ENCODE measurements at places on chromosomes 4 and X. TPM values are rescaled to one million over a fixed set of nuclear protein-coding genes. Genes with fewer than 3 reads are reported as not detected.

The TMEM47 gene
- total RNA-seq: not detected

The FAM9B gene
- total RNA-seq: not detected

The NCAPG gene
- total RNA-seq: 1.5 TPM

The SLITRK2 gene
- total RNA-seq: not detected

The POU3F4 gene
- not detected for total RNA-seq

The TXK gene
- 0.98 TPM for total RNA-seq

The FGFR3 gene
- total RNA-seq: 0.10 TPM

DNA sequence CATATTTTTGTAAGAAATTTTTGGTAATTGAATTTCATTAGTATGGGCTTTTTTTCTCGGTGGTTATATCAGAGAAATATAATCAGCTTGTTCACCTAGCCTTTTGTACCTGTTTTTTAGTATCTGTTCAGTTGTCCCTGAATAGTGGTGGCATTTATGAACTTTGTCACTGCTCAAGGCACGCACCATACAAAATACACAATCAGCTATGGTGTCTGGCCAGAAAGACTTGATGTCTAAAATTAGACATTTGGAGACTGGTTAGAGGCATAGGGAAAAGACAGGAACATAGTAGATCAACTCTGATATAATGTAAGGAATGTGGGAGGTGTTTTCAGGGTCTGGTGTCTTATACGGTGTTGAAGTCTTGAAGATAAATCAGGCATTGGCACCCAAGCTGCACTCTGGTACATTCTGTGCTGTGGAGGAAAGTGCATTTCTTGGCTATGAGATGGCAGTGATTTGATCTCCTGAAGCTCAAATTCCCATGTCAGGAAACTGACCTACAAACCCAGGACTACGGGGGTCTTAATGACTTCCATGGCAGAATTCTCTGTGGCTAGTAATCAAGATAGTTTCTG lies 3.6 kb downstream of the ART3 start:
- H3K36me3 ChIP-seq: no peaks in the 10 kb centered on the region
- H3K27me3 ChIP-seq: peaks cover 7% of the 10 kb centered on the region
- DNase-seq: no peak
- no peaks in the 10 kb centered on the region for H3K4me1 ChIP-seq
- no peak overlapping the region for H3K4me3 ChIP-seq
- H3K27ac ChIP-seq: no peak overlapping the region

GRCh38 chr4:16516796-16517439 lies 290.6 kb upstream of the TAPT1 start:
- H3K4me3 ChIP-seq: no peak overlapping the region
- DNase-seq: no peak
- no peak overlapping the region for H3K27ac ChIP-seq
- no peaks in the 10 kb centered on the region for H3K36me3 ChIP-seq
- H3K4me1 ChIP-seq: no peaks in the 10 kb centered on the region

- no peaks in the 10 kb centered on the region for H3K27me3 ChIP-seq
- peaks cover 21% of the 10 kb centered on the region for H3K36me3 ChIP-seq
- H3K27ac ChIP-seq: no peak overlapping the region
- H3K4me3 ChIP-seq: no peak overlapping the region
- peaks cover 4% of the 10 kb centered on the region for H3K4me1 ChIP-seq
- DNase-seq: no peak
These were observed 2.4 kb upstream of the MORF4L2 start for GRCh38 chrX:103688946-103689345.

GRCh38 chrX:74251006-74251930 lies 52.7 kb upstream of the ZCCHC13 start:
- H3K27ac ChIP-seq: no peak overlapping the region
- H3K36me3 ChIP-seq: peaks cover 33% of the 10 kb centered on the region
- no peaks in the 10 kb centered on the region for H3K27me3 ChIP-seq
- H3K4me3 ChIP-seq: no peak overlapping the region
- no peaks in the 10 kb centered on the region for H3K4me1 ChIP-seq

DNA sequence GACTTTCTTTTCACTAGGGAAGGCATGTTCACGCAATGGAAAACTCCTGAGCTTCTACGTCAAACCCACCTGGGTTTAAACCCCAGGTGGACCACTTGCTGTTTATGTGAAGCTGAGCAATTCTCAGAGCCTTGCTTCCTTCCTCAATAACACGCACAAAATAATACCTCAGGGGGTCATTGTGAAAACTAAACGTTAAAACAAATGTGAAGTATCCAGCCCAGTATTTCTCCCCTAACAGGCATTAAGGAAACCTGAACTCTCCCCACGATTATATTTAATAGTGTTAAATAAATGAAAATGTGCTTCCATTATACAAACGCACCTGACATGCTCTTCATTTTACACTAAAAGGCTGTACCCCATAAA lies 117.5 kb downstream of the AFAP1 start:
- no peaks in the 10 kb centered on the region for H3K36me3 ChIP-seq
- H3K4me3 ChIP-seq: no peak overlapping the region
- no peaks in the 10 kb centered on the region for H3K4me1 ChIP-seq
- no peak for DNase-seq
- H3K27ac ChIP-seq: no peak overlapping the region
- H3K27me3 ChIP-seq: peaks cover 13% of the 10 kb centered on the region

GRCh38 chrX:150935467-150935866 lies 37.0 kb upstream of the CD99L2 start:
- H3K27ac ChIP-seq: no peak overlapping the region
- peaks cover 3% of the 10 kb centered on the region for H3K27me3 ChIP-seq
- DNase-seq: no peak
- no peaks in the 10 kb centered on the region for H3K36me3 ChIP-seq
- no peak overlapping the region for H3K4me3 ChIP-seq
- no peaks in the 10 kb centered on the region for H3K4me1 ChIP-seq

DNA sequence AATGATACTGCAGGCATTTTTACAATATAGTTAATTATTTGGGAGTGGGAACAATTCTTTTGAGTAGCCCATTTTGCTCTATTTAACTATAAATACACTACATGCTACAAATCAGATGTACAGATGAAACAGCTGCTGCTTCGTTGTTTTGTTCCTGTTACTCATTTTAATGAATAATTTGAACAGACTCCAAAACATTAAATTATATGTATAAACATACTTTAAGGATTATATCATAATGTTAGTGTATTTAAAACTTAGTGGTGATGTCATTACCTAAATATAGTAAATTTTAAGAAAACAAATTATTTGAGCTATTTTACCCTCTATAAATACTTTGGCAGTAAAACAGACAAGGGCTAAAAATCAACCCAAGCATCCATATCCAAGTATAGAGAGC lies 60.7 kb downstream of the GAB1 start:
- H3K36me3 ChIP-seq: no peaks in the 10 kb centered on the region
- no peak overlapping the region for H3K27ac ChIP-seq
- H3K4me1 ChIP-seq: peaks cover 14% of the 10 kb centered on the region
- DNase-seq: no peak

GRCh38 chr4:39976945-39977488 lies 694 bp downstream of the PDS5A start:
- peak overlapping the region; percentile 83 for H3K4me3 ChIP-seq
- no peaks in the 10 kb centered on the region for H3K27me3 ChIP-seq
- DNase-seq: no peak

DNA sequence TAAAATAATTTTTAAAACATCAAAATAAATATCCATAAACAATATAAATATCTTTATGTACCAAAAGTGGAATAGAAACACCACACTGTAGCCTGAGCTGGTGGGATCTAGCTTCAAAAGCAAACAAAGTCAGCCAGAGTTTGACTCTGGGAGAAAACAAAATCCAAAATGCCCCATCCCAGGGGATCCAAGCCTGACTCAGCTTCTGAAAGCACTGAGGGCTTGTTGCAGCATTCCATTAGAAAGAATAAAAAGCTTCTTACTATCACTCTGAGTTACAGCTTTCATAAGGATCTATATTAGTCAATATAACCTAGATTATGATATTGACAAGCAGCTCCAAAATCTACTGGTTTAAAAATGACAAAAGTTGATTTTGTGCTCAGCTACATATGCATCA lies 149.7 kb upstream of the ANKRD50 start:
- no peak for DNase-seq
- no peak overlapping the region for H3K27ac ChIP-seq
- no peaks in the 10 kb centered on the region for H3K27me3 ChIP-seq
- H3K36me3 ChIP-seq: no peaks in the 10 kb centered on the region

DNA sequence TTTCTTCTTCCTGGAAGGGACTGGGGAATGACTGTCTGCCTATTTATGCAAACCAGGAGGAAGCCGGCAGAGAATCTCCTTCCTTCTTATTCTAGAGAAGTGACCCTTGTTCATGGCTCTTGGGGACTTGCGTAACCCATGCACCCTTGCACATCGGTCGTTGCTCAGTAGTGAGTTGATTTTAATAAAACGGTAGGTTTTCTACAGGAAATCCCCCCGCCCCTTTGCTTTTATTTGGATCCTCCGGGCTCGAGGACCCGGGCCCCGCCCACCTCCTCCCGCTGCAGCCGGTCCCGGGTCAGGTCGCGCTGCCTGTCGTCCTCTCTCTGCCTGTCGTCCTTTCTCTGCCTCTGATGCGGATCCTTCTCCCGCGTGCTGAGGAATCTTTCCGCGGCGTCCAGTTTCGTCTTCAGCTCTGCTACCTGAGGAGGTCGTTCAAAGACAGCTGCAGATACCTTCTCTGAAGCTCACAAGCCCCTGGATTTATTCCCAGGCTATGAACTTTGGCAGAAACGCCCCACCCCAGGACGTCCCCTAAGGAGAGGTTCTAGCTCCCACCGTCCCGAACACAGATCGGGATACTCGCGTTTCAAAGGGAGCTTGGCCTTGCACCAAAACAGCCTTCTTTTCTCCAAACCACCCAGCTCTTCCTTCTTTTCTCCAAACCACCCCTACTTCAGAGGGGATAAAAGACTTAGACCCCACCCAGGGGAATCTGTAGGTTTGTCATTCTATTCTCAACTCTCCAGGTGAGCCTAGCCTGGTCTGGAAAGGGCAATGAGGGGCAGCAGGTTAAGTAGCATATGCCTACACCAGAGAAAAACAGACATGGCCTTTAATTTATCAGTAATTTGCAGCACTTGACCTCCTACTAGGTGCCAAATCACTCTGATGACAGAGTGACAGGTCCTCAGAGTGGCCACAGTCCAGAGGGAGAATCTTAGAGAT lies 7.0 kb downstream of the TNIP3 start:
- H3K4me3 ChIP-seq: peak overlapping the region; percentile 62
- H3K27me3 ChIP-seq: peaks cover 28% of the 10 kb centered on the region
- H3K4me1 ChIP-seq: peaks cover 8% of the 10 kb centered on the region
- no peak for DNase-seq
- no peaks in the 10 kb centered on the region for H3K36me3 ChIP-seq
- no peak overlapping the region for H3K27ac ChIP-seq

- DNase-seq: no peak
- no peak overlapping the region for H3K27ac ChIP-seq
- no peaks in the 10 kb centered on the region for H3K4me1 ChIP-seq
- H3K4me3 ChIP-seq: no peak overlapping the region
These were observed 139.5 kb downstream of the ANKRD50 start for GRCh38 chr4:124573056-124573455.

DNA sequence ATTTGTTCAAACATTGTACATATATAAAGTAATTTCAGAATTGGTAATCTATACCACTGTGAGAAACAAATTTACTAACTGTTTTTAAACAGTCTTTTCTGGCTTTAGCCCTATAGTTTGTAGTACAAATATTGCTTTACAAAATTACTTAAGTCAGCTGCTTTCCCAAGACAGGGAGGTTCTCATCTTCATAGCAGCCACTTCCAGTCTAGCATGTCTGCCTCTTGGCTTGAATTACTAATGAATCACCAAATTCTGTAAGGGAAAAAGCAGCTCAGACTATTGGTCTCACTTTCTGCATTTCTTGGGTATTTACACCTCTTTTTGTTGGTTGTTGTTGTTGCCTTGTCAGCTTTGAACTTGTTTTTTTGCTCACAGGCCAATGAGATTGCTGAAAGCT lies 187.2 kb downstream of the NPFFR2 start:
- H3K4me3 ChIP-seq: no peak overlapping the region

GRCh38 chrX:74248889-74249288 lies 55.1 kb upstream of the ZCCHC13 start:
- H3K36me3 ChIP-seq: peaks cover 27% of the 10 kb centered on the region
- H3K27ac ChIP-seq: no peak overlapping the region
- H3K4me3 ChIP-seq: no peak overlapping the region
- no peaks in the 10 kb centered on the region for H3K4me1 ChIP-seq
- no peak for DNase-seq

GRCh38 chrX:49725923-49726904 lies 30.4 kb upstream of the PAGE1 start:
- H3K4me1 ChIP-seq: no peaks in the 10 kb centered on the region
- no peak for DNase-seq
- peaks cover 1% of the 10 kb centered on the region for H3K27me3 ChIP-seq
- H3K27ac ChIP-seq: no peak overlapping the region

- H3K4me3 ChIP-seq: no peak overlapping the region
- peaks cover under 1% of the 10 kb centered on the region for H3K27me3 ChIP-seq
- DNase-seq: no peak
- H3K4me1 ChIP-seq: no peaks in the 10 kb centered on the region
- H3K27ac ChIP-seq: no peak overlapping the region
These were observed 53.6 kb upstream of the MSX1 start for GRCh38 chr4:4805887-4806286.

GRCh38 chr4:87840149-87840548 lies 7.4 kb downstream of the MEPE start:
- H3K36me3 ChIP-seq: no peaks in the 10 kb centered on the region
- H3K4me1 ChIP-seq: no peaks in the 10 kb centered on the region
- H3K27me3 ChIP-seq: peaks cover 12% of the 10 kb centered on the region
- H3K4me3 ChIP-seq: no peak overlapping the region

GRCh38 chr4:13445841-13446790 lies 38.0 kb downstream of the RAB28 start:
- H3K4me3 ChIP-seq: no peak overlapping the region
- peaks cover 2% of the 10 kb centered on the region for H3K4me1 ChIP-seq
- DNase-seq: no peak
- H3K36me3 ChIP-seq: peaks cover 16% of the 10 kb centered on the region

DNA sequence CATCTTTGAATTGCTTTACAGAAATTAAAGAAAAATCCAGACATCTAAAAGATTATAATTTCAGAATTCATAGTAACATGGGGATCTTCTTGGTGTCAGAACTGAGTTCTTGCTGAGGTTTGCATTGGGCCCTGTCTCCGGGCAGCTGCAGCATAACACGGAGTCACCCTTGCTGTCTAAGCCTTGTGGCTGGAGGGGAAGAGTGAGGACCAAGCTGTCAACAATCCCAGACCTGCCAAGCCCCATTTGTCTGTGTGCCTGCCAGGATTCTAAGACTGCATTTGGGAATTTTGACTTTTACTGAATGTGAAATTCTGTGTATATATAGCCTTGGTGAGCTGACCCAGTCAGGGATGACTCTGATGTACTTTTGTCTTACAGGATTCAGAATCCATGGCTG lies 25.2 kb upstream of the NAP1L5 start:
- no peaks in the 10 kb centered on the region for H3K4me1 ChIP-seq
- H3K36me3 ChIP-seq: peaks cover 82% of the 10 kb centered on the region
- no peak overlapping the region for H3K4me3 ChIP-seq
- no peak overlapping the region for H3K27ac ChIP-seq
- H3K27me3 ChIP-seq: no peaks in the 10 kb centered on the region

DNA sequence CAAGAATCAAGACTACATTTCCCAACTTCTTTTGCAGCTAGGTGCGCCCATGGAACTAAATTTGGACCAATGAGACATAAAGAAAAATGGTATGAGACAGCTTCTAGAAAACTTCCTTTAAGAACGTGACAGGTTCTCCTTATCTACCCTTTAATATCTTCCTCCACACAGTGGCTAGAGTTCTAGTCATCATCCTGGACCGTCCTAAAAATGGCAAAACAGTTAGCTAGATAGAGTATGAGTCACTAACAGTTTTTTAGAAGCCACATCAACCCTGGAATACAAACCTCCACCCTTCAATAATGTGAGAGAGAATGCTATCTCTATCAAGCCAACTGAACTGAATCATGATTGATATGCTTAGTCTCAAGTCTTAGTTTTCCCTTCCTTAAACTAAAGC lies 267.9 kb upstream of the SLC7A11 start:
- no peaks in the 10 kb centered on the region for H3K36me3 ChIP-seq
- DNase-seq: no peak
- H3K4me3 ChIP-seq: no peak overlapping the region
- H3K27ac ChIP-seq: no peak overlapping the region
- H3K27me3 ChIP-seq: peaks cover 3% of the 10 kb centered on the region

Measured in activated B cell treated with CpG ODN at 0.5 μM for 24 hours (primary cell).